Occipital lobe (tissue), 3 donors: ENCODE measurements at places on chromosomes 5 and 9. TPM values are rescaled to one million over a fixed set of nuclear protein-coding genes. Genes with fewer than 3 reads are reported as not detected.

Gene TEK
- total RNA-seq = 8.0 TPM

Gene BTNL3
- not detected for total RNA-seq

Gene DDX4
- total RNA-seq = not detected

Gene TSSK1B
- 0.16 TPM for total RNA-seq

Gene PAEP
- not detected for total RNA-seq

Gene POC5
- 12.9 TPM for total RNA-seq

Gene PTCD2
- 10.5 TPM for total RNA-seq

Gene HSPA9
- total RNA-seq = 206 TPM

Gene P4HA2
- 15.3 TPM for total RNA-seq

Gene CCDC127
- total RNA-seq = 6.7 TPM

Gene RGS7BP
- 17.6 TPM for total RNA-seq

DNA sequence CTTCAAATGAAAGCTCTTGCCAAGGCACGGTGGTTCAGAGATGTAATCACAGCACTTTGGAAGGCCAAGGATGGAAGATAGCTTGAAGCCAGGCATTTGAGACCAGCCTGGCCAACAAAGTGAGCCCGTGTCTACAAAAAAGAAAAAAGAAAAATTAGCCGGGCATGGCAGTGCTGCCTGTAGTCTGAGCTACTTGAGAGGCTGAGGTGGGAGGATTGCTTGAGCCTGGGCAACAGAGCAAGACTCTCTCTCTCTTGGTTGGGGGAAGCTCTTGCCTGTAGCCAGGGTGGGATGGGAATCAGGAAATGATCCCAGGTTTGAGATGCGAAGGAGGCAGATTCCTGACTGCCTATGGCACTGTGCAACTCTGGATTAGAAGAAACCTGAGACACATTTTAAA is 62.1 kb downstream of the IL6ST start:
- no peak for DNase-seq

GRCh38 chr5:1834022-1834551 is 32.9 kb downstream of the NDUFS6 start:
- no peak for DNase-seq

DNA sequence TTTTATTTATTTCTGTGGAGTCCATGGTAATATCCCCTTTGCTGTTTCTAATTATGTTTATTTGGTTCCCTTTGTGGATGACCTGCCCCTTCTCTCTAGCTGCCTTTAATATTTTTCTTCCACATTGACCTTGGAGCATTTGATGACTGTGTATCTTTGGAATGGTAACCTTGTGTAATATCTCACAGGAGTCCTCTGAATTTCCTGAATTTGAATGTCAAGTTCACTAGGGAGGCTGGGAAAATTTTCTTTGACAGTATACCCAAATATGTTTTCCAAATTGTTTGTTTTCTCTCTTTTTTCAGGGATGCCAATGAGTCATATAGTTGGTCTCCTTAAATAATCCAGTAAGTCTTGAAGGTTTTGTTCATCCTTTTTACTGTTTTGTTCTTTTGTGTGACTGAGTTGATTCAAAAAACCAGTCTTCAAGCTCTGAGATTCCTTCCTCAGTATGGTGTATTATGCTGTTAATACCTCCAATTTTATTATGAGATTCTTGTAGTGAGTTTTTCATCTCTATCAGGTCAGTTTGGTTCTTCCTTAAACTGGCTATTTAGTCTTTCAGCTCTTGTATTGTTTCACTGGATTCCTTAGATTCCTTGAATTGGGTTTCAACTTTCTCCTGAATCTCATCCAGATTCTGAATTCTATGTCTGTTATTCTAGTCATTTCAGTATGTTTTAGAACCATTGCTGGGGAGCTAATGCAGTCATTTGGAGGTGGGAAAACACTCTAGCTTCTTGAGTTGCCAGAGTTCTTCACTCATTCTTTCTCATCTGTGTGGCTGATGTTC is 349.0 kb upstream of the TARS1 start:
- no peak for DNase-seq

- no peak for DNase-seq
Observed at GRCh38 chr5:119340597-119341218, 15.1 kb upstream of the TNFAIP8 start.

DNA sequence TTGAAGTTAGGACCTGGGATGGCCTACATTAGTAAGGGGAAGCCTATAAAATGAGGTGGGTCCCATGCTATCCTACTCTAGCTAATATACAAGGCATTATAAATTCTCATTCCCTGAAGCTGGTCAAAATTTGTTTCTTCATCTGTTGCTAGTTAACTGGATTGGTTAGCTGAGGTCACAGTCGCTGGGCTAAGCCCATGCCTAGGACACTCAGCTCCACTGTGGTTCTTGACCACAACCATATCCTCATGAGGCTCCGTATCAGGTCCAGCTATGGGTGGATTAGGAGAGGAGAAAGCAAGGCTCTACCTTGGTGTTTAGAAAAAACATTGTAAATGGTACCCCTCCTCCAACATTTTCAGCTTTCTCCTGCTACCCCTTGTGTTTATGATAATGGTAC is 52.8 kb upstream of the RAI14 start:
- no peak for DNase-seq

DNA sequence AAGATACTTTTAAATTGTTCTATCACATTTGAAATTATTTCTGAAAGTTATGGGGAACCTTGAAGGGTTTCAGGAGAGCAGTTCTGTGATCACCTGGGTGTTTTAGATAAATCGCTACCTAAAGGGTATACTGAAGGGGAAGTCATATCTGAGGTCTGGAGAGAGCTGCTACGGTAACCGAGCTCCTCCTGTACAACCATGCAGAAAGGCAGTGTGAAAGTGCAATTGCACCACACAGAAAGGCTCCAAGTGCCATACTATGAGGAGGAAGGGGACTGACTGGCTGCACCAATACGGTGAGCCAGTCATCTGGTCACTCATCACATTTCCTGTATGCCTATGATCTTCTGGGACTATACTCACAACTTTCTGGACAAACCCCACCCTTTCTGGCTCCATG is 241.4 kb upstream of the SLC24A2 start:
- no peak for DNase-seq

DNA sequence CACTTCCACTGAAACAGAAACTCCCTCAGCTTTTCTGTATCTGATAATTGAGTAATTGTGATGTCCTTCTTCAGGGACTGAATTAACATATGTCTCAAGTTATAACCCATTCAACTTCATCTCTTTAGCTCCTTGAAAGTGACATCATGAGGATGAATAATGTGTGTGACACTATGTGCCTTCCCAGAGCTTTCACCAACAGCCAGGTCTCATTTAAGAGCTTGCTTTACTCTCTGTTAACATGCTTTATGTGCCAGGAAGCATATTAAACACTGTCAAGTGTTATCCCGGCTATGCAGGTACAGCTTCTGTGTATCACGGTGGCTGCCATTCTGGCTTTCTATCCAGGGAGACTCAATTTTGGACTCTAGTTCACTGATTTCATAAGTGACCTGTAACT is 799.9 kb downstream of the CDH12 start:
- DNase-seq = no peak

DNA sequence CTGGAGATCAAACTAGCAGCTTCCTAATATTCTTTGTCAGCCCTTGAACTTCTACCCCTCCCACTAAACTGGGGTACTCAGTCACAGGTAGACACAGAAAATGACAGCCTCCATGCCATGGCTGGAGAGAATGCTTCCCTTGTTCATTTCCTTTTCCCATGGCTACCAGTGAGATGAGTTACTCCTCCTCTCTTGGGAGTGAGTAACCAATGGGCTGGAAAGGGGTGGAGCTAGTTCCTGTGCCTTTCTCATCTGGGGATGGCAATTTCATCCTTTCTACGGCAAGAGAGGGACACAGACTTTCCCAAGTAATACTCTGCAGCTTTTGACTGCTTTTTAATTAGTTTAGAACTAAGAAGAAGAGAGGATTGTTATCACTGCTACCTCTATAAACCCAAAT is 1045.6 kb upstream of the WWC1 start:
- no peak for DNase-seq

GRCh38 chr9:94720846-94721549 is 5.5 kb upstream of the AOPEP start:
- no peak for DNase-seq

GRCh38 chr5:26148569-26149107 is 889.7 kb downstream of the CDH9 start:
- DNase-seq = no peak

GRCh38 chr5:141778206-141778605 is 96.2 kb upstream of the ARAP3 start:
- DNase-seq = peak; percentile 74

GRCh38 chr9:128643519-128644300 is 12.9 kb downstream of the DYNC2I2 start:
- no peak for DNase-seq

- DNase-seq = no peak
Observed at GRCh38 chr5:135343413-135343812, 55.6 kb downstream of the MACROH2A1 start.

- DNase-seq = no peak
Observed at GRCh38 chr9:110180511-110181434, 27.2 kb downstream of the C9orf152 start.

GRCh38 chr5:821504-821903 is 29.3 kb downstream of the ZDHHC11 start:
- DNase-seq = no peak

DNA sequence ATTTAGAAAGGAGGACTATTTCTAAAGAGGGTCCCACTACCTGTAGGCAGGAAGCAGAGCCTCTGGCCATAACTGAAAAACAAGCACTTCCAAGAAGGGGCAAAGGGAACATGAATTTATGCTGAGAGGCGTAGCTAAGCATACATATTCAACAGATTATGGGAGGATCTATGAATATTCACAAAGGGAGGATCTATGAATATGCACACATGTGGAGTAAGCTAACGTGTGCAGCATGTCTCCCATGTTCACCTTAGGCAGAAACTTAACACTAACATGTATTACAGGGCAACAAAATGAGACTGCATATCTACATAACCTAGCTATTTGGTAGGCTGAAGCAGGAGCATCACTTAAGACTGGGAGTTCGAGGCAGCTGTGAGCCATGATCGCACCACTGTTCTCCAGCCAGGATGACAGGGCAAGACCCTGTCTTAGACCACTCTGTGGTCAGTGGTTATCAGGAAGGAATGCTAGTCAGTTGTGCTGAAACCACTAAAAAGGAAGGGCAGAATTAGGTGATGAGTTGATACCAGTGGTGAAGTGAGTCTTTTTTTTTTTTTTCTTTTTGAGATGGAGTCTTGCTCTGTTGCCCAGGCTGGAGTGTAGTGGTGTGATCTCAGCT is 20.8 kb downstream of the FXN start:
- DNase-seq = no peak

DNA sequence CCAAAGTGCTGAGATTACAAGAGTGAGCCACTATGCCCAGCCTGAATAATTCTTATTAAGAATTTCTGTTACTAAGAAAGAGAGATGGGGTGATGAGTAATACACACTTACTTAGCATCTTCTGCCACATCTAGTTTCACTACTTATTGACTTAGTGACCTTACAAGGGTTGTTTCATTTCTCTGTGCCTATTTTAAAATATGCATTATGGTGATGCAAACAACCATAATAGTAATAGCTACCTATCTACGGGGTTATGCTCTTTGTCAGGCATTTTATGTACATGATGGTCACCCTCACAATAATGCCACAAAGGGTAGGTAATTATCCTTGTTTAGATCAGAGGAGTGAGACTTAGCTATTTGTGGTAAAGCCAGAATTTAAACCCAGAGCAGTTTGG is 499.0 kb upstream of the SGCD start:
- DNase-seq = no peak

GRCh38 chr9:79254900-79255650 is 316.7 kb upstream of the TLE4 start:
- no peak for DNase-seq

- DNase-seq = no peak
Observed at GRCh38 chr5:2657151-2657550, 94.3 kb downstream of the IRX2 start.

DNA sequence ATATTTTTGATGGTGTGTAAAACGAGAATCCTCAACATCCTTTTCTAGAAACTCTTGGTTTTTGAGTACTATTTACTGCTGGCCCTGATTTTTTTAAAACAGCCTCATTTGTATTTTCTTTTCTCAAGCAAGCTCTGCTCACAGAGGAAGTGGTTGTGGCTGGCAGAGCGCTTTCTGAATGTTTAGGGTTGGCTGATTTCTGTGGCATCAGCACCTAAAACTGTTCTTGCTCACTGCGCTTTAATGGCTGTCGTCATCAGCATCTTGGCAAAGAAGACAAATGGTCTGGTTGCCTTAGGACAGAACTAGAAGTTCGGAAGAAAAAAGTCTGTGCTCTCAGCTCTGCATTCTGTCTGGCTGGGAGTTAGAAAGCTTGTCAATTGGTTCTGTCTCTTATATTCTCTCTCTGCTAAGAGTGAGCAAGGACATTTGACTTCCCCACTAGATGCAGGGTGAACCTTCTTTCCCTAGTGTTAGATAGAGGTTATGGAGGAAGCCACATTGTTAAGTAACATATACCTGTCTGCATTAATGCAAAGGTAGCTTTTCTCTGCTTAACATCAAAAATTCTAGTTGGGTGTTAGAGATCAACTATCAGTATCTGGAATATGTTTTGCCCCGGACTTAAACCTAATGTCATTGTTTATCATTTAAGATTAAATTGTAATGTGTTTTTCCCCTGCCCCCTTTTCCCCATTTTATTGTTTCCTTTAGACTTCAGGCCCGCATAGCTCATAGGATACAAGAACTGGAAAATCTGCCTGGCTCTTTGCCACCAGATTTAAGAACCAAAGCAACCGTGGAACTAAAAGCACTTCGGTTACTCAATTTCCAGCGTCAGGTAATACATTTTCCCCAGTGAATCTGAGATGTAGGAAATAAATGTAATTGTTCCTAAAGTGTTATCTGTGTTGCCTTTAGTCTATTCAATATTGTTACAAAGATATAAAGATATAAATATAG is 39.0 kb downstream of the SMARCA2 start:
- DNase-seq = peak; percentile 39

- no peak for DNase-seq
Observed at GRCh38 chr9:4886698-4887097, 94.0 kb downstream of the RCL1 start.
